Tongue (tissue), 3 donors: ENCODE measurements at places on chromosomes 4 and X.

- DNase-seq, result peak; percentile 22
These were observed 48.0 kb downstream of the RAPGEF2 start for GRCh38 chr4:159150821-159151390.

DNA sequence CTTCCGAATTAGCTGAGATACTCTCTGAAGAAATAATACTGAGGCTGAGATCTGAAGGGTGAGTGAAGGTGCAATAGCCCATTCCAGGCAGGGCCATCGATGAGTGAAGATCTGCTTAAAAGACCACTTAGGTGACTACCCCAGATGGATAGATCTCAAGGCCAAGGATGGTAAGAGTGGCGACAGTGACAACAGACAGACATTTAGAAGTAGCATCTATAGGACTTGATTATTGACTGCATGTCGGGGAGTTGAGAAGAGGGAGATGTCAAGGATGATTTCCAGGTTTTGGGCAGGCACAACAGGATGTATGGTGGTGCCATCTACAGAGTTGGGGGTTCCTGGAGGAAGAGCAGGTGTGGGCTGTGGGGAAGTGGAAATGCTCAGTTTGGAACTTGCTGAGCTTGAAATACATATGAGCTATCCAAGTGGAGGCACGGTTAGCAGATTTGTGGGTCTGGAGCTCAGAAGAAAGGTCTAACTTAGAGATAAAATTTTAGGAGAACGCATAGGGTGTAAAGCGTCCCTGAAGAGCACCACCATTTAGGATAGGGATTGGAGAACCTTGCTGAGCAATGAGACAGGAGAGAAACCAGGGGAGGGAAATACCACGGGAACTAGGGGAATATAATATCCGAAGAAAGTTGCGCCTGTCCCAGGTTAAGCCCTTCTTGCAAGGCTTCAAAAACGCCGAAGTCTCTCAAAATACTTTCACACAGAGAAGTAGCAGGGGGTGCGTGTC, 688 bp downstream of the UFSP2 start:
- DNase-seq, result no peak

DNA sequence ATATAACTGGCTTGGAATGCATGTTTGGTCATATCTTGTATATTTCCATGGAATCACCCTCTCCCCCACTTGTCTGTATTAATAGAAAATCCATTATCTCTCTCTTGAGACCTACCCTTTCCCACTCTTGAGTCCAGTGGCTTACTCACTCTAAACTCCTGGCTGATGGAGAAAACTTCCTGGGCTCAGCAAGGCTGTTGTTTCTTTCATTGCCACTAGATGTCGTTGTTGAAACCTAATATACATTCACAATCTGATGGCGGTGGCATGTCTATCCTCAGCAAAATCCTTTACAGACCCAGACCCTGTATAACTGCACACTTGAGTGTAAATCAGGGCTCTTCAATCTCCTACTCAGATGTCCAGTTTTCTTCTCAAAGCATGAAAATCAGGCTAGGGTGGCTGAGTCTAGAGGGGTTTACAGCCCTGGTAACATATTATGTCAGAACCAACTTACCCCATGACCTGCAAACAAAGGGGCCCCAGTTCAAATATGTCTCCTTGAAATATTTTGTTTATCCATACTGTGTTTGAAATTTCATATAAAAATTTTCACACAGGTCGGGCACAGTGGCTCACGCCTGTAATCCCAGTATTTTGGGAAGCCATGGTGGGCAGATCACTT, 70.0 kb upstream of the FAM241A start:
- DNase-seq, result peak; percentile 27

- no peak for DNase-seq
These were observed 37.3 kb downstream of the AFF2 start for GRCh38 chrX:148537556-148538182.

- peak; percentile 20 for DNase-seq
These were observed 1999.1 kb upstream of the ADGRL3 start for GRCh38 chr4:59200992-59201391.

- DNase-seq, result no peak
These were observed 45.7 kb downstream of the ELF2 start for GRCh38 chr4:139131209-139131870.

- no peak for DNase-seq
These were observed 239.9 kb downstream of the PCDH10 start for GRCh38 chr4:133389029-133389428.

DNA sequence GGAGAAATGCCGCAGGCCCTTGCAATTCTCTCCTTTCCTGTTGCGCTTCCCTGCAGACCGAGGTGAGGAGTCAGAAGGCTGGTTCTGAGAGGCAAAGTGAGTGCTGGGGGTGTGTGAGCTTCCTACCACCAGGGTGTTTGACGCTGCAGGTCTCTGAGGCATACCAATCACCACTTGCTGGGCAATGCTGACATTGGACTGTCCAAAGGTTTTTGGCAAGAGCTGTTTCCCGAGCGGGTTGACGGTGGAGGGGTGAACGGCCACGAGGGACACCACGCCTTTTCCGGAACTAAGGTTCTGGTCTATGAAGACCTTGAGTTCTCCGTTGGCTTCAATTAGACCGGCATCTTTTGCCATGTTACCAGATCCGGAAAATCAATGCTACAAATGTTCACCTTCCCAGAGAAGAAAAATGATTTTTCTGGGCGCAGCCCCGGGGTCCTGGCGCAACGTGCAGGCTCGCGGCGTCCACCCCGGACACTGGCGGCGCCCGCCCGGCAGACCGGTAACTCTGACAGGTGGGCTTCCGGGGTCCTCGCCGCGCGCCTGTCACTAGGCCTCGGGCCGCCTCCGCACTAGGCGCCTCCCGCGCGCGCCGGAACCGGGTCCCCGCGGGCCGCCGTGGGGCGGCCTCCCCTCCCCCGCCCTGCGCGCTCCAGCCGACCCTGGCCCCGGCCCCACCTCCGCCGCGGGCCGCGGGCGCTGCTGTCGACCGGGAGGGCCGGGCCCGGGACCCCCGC, 44.9 kb upstream of the FAM47C start:
- DNase-seq, result no peak
